ENCODE measurements at places on chromosomes 12 and 14.

- DNase-seq = no peak
Observed at GRCh38 chr12:28427046-28427445, 236.8 kb downstream of the CCDC91 start.

DNA sequence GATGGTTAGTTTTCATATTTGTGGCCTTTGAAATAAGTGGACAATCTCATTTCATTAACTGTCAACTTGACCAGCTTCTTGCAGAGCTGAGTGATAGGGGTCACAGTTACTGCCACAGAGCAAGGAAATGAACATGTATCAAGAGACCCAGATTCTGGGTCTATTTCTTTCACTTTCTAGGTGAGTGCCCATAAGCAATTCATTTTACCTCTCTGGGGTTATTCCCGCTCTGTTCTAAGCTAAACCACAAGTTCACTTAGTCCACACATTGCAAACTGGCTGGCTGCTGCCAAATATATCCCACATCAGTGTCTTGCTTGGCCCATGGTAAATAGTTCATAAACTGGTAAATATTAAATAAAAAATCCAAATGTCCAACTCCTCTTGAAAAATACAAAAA, 29.9 kb downstream of the GPHB5 start:
- DNase-seq = no peak

DNA sequence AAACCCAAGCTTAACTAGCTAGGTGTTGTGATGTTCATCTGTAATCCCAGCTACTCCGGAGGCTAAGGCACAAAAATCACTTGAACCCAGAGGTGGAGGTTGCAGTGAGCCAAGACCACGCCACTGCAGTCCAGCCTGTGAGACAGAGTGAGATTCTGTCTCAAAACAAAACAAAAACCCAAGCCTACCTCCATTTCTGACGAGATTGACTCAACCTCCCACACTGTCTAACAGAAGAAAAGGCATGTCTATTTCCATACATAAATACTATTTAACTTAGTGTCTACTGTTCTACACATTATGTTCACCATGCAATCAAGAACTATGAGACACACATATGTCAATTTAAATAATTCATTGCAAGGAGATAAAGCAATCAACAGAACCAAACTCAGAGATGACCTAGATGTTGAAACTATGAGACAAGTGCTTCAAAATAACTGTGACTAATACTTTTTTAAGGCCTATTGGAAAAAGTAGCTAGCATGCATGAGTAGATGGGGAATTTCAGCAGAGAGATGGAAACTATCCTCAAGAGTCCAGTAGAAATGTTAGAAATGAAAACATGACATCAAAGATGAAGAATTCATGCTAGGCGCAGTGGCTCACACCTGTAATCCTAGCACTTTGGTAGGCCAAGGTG, 75.9 kb upstream of the DHRS4 start:
- no peak for DNase-seq

DNA sequence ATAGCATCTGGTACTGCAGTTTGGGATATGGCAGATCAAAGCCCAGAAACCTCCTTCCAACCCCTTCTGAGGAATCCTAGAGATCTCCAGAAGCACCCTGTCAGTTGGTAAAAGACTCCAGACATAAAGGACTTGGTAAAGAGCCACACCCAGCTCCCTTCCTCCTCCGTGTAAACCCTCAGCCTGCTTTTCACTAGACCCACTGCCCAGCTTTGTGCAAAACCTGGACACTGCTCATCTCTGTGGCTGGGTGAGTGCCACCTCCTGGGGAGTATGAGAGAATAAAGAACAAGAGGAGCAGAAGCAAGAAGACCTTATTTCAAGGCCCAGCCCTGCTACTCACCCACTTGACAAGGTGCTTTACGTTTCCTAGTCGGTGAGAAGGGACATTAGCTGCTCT, 33.0 kb downstream of the ANO2 start:
- DNase-seq = no peak

DNA sequence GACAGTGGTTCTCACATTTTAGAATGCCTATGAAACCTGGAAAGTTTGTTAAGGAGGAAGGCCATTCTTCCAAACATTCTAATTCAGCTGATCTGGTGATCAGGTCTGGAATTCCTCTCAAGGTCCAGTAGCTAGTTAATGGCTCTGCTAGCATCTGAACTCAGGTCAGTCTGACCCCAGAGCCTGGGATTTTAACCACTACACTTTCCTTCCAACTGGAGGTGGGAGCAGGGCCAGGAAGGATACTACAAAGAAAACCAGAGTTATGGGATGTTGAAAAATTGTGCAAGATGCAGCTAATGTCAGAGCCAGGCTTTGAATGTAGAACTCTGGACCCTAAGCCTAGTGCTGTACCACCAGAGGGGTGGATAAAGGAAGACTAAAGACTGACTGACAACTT, 73.6 kb upstream of the NID2 start:
- no peak for DNase-seq

DNA sequence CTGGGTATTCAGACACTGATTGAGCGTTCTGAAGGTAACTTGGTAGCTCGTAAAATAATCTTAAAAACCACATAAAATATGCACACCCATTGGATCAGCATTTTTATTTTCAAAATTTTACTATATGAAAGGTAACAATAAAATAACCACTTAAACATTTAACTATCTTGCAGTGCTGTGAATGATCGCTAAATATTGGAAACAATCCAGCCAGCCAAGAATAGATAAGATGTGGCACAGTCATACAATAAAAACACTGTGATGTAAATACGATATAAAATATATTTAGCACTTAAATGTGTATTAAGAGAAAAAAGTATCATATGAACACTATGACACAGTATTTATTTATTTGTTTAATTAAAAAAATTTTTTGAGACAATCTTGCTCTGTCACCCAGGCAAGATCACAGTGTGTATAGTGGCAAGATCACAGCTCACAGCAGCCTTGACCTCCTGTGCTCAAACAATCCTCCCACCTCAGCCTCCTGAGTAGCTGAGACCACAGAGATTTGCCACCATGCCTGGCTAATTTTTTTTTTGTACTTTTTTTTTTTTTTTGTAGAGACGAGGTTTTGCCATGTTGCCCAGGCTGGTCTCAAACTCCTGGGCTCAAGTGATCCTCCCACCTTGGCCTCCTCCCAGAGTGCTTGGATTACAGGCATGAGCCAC, 39.4 kb downstream of the SDR9C7 start:
- DNase-seq = no peak

DNA sequence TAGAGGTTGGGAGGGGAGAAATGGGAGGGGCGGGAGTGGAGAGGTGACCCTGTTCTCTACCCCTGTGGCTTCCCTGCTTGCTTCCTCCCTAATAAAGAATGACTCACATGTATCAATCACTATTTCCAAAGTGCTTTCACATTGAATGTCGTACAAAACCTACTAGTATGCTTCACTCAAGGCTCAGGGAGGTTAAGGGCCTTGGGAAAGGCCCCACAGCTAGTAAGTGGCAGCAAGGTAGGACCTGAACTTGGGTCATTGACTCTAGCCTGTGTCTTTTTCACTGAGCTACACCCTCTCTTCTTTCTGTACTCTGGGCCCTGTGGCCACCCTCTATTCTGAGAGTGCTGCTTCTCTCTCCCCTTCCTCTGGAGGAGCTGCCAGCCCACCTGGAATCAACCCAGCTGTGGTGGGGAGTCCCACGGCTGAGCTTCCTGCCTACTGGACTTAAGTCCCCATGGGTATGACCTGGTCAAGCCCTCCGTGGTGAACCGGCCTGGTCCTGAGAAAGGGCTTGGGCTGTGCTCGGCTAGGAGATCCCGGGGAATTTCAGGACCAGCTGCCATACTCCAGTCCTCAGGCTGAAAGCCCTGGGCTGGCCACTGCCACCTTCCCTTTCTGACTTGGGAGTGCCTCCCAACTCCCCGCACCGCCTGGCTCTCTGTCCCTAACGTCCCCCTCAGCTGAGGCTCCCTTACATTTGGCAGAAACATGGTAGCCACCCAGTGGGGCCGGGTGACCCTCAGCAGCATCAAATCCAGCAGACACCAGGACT, 13.0 kb downstream of the SLC48A1 start:
- DNase-seq = no peak

- no peak for DNase-seq
Observed at GRCh38 chr12:56641219-56641618, 4.6 kb downstream of the ATP5F1B start.

- no peak for DNase-seq
Observed at GRCh38 chr12:112779181-112779580, 12.4 kb upstream of the RPH3A start.

- DNase-seq = no peak
Observed at GRCh38 chr12:96570579-96570978, 81.2 kb downstream of the CFAP54 start.

DNA sequence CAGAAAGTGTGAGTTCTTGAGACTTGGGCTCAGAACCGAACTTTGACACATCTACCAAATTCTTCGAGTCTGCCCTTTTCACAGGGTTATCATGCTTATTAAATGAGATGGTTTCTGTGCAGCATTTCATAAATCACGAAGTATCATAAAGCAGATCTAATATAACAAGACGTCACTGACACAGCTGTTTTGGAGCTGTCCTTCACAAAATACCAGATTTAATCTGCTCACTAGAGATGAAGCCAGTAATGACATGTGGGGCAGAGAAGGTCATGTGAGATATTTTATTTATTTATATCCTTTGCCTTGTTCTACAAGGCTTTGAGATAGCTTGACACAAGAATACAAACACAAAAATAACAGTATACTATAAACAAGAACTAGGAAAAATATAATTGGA, 127.0 kb downstream of the RPAP3 start:
- DNase-seq = no peak

- no peak for DNase-seq
Observed at GRCh38 chr12:14858513-14858912, 15.2 kb upstream of the ART4 start.

- no peak for DNase-seq
Observed at GRCh38 chr12:116397148-116397547, 119.7 kb upstream of the MED13L start.

DNA sequence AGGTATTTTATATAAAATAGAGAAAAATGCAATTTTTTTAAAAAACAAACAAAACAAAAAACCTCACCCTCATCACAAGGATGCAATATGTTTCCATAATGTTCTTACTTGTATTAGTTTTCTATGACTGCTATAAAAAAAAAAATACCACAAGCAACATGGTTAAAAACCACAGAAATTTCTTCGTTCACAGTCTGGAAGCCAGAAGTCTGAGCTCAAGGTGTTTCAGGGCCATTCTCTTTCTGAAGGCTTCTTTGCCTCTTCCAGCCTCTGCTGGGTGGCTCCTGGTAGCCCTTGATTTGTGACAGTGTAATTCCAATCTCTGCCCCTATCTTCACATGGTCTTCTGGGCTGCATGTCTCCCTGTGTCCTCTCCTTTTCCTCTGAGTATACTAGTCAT, 21.5 kb upstream of the SSTR1 start:
- DNase-seq = no peak

- no peak for DNase-seq
Observed at GRCh38 chr14:55401751-55402150, 9.9 kb downstream of the ATG14 start.

- no peak for DNase-seq
Observed at GRCh38 chr12:103257763-103258162, 238.0 kb downstream of the C12orf42 start.

GRCh38 chr14:104999361-104999760, 13.8 kb downstream of the CLBA1 start:
- DNase-seq = no peak

- no peak for DNase-seq
Observed at GRCh38 chr12:26204612-26205289, 9.4 kb downstream of the SSPN start.

DNA sequence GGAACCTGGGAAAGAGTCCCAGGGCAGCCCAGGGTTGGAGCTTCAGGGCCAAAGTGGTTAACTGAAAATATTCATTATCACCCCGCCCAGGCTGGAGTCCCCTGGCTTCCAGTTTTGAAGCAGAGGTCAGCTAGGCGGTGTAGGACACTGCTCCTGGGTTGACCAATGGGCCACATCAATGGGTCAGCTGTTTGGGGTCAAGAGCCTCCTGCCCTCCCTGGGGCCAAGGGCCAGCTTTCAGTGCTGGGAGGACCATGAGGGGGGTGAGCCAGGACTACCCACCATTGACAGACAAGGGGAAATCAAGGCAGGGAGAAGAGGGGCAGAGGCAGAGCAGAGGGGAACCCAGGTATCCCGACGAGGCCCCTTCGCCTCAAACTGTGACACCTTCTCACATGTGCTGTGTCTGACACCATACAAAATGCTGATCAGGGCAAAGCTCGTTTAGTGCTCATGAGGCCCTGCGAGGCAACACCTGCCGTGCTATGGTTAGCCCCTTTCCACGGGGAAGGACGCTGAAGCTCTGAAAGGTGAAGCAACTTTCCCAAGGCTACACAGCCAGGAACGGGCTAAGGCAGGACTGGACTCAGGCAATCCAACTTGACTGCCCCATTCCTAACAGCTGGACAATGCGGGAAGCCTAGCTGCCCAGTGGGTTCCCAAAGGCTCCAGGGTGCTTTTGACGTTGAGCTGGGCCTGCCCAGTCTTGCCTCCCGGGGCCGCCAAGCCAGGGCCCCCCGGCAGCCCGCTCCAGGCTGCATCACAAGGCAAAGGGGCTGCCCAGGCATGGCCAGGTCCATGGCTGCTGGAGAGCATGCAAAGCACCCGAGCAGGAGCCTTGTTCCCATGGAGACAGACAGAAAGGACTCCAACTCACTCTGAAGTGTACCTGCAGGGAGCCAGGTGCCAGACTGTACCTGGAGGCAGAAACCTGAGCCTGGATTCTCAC, 2.0 kb downstream of the SYNE3 start:
- no peak for DNase-seq

DNA sequence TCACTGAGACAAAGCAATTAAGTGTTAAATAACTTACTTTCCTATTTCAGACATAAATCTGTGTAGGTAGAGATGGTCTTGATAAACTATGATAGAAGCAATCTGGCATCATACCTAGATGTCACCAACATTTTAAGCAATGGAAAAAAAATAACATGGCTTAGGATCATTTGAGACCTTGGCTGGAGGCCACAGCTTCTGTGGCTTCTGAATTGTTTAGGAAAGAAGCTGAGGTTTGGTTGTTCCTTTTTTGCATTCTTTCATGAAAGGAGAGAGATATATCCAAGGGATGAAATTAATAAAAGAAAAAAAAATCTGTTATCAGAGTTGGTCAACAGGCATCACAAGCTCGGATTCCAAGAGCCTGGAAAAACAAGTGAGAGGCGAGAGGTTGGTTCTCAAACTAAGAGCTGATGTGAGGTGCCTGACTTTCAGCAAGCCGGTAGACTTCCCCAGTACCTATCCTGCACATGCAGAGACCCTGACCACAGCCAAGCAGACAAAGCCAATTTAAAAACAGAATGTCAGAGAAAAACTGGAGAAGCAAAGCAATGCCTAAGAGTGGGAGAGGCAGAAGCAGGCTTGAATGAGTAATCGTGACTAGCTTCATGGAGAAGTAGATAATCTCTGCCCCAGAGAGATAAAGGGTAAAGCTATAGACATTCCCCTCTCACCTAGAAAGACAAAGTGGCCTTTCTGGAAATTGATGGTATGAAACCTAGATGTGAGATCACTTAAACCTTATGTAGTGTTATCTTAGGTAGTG, 43.4 kb upstream of the ST8SIA1 start:
- no peak for DNase-seq

GRCh38 chr14:101196051-101196712, 292.7 kb upstream of the RTL1 start:
- no peak for DNase-seq

All from stimulated activated CD8-positive, alpha-beta memory T cell treated with anti-CD3 and anti-CD28 coated beads, Interleukin-7, amount 100 ng/mL, for 24 hours (primary cell).